ENCODE measurements at places on chromosomes 7 and 10.

DNA sequence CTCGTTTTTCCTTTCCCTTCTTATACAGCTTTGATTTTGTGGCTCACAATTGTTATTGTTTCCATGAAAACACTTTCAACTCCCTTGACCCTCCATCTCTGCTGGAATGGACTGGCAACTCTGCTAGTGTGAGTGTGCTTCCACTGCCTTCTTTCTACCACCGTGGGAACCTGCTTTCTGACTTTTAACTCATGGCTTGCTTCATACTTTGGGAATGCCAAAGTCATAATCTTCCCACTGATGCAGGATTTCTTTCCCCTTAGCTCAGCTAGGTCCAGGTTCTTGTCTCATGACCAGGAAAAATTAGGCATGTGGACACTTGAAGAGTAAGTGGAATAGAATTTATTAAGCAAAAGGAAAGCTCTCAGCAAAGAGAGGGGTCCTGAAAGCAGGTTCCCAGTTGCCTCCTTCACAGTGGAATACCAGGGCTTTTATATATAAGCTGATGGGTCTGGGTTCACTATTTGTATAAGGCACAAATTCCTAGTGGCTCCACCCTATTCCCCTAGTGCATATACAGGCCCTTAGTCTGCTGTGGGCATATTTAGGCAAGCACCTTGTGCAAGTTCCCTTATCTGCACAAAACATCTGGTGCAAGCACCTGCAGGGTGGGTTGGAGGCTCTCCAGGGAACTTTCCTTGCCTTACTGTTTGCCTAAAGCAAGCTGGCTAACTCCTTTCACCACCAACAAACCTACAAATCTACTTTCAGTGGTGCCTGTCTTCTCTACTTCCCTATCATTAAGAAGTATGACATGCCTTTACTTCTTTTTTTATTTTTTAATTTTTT is 119.5 kb downstream of the CFAP58 start:
- no peak for DNase-seq

DNA sequence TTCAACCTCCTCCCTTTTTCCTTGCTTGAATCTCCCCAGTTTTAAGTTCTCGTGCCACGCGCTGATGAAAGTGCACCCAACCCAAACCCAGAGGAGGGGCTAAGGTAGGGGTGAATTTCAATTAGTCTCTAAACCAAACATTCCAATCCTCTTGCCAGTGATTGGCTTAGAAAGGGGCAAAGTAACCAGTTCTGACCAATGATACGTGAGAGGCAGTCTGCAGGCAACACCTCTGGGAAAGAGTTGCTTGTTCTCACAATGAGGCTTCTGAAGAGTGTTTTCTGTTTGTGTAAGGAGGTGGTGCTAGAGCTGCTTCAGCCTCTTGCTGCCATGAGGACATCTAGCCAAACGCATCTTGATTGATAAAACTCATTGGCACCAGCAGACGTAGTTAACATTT is 21.8 kb downstream of the SLC35G1 start:
- no peak for DNase-seq

GRCh38 chr7:100465702-100466311 is 1.7 kb upstream of the SPACDR start:
- peak; percentile 73 for DNase-seq

GRCh38 chr10:77592946-77593636 is 44.5 kb downstream of the KCNMA1 start:
- peak; percentile 13 for DNase-seq

DNA sequence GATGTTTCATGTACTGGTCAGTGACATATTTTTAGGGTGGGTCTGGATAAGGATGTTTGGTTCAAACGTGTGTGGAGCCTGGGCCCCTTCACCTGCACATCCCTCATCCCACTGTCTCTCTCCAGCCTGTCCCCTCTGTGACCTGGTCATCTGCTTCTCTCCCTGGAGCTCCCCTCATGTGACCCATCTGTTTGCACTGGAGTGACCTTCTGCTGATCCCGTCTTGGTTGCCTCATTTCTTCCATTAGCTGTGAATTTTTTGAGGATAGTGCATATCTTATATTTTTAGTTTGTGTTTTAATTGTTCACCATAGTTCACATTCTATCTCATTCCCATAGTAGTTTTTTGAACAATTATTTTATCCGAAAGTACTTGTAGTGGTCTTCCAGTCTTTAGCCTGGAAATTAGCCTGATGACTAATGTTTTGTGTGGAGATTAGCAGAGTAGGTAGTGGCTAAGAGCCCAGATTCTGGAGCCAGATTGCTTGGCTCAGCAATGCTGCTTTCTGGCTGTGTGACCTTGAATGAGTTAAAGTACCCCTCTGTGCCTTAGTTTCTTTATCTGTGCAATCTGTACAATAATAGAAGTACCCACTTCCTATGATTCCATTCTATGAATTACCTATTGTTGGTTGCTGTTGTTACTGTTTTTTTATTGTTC is 224.5 kb downstream of the LRMDA start:
- DNase-seq, result peak; percentile 36

GRCh38 chr7:127819975-127820731 is 168.2 kb downstream of the SND1 start:
- DNase-seq, result no peak

GRCh38 chr7:131836733-131837132 is 280.3 kb upstream of the PODXL start:
- DNase-seq, result no peak

GRCh38 chr7:132275416-132276233 is 300.6 kb downstream of the PLXNA4 start:
- no peak for DNase-seq

DNA sequence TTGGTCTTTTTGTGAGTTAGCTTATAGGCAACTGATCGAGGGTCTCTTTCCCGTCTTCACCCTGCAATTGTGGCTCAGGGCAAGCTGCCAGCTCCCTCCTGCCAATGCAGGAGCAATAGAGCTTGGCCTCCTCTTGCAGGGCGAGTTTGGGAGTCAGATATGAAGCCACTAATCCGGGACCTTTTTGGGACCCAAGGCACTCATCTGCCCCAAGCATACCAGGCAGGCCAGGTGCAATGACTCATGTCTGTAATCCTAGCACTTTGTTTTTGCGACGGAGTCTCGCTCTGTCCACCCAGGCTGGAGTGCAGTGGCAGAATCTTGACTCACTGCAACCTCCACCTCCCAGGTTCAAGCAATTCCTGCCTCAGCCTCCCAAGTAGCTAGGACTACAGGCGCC is 21.1 kb downstream of the LIMK1 start:
- DNase-seq, result no peak

GRCh38 chr7:45080265-45080957 is 8.4 kb downstream of the NACAD start:
- DNase-seq, result no peak

DNA sequence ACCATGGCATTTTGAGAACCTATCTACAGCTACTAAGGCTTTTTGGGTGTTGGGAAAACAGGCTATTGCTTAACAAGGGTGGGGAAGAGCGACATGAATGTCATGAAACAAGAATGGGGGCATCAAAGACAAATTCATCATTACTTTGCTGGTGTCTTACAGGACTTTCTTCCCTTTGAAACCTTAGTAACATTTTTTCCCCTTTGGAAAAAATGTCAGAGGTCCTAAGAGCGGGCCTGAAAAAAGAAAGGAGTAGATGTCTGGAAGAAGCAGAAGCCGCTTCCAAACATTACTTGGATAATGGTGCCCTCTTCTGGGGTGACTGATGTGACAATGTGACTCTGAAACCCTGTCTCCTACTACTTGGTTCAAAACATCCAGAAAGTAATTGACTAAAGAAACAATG is 3.8 kb upstream of the DDX50 start:
- DNase-seq, result peak; percentile 67

- DNase-seq, result peak; percentile 37
Observed at GRCh38 chr10:63603709-63604445, 82.7 kb downstream of the REEP3 start.

- DNase-seq, result peak; percentile 84
Observed at GRCh38 chr10:69864321-69864720, 62.6 kb downstream of the COL13A1 start.

GRCh38 chr10:6445671-6446316 is 134.3 kb downstream of the PRKCQ start:
- peak; percentile 41 for DNase-seq

- DNase-seq, result no peak
Observed at GRCh38 chr7:15557686-15558085, 4.1 kb downstream of the AGMO start.

All from endothelial cell of umbilical vein (primary cell).